ENCODE measurements at places on chromosomes 12 and 14. TPM values are rescaled to one million over a fixed set of nuclear protein-coding genes. Genes with fewer than 3 reads are reported as not detected.

NTN4 gene
- 17.6 TPM for total RNA-seq

SLC17A8 gene
- not detected for total RNA-seq

HOXC10 gene
- 7.5 TPM for total RNA-seq

- no peak for DNase-seq
Measured at GRCh38 chr12:23742574-23742973, 206.9 kb downstream of the SOX5 start.

DNA sequence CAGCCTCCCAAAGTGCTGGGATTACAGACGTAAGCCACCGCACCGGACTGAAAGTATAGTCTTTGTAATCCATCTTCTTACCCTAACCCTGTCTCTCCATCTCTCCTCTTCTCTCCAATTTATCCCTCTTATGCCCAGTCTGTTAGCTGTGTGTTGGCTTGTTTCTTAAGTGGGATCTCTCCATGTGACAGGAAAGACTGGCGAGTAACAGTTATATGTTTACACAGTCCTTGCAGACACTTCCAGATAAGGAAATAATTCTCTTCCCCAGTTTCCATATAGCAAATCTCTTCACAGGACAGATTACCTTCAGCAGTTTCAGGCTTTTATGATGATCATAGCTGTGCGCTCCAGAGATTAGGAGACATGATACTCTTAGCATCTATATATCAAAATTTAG lies 16.0 kb upstream of the DIP2B start:
- no peak for DNase-seq

DNA sequence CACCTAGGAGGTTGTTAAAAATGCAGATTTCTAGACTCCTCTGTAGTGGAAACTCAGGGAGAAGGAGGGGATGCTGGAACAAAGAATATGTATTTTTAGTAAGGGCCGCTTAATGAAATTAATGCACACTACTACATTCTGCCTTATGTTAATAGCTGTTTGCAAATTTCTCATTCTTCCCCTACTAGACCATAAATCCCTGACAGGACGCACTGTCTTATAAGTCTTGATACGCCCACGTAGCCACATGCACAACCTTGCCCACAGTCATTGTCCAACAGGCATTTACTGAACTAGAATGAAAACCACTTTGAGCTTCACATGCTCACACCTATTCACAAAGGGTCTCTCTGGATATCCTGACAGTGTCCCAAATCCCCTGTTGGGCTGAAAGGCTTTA lies 10.5 kb downstream of the KRT2 start:
- DNase-seq, result no peak

GRCh38 chr12:26688344-26688904 lies 144.6 kb downstream of the ITPR2 start:
- DNase-seq, result no peak

- DNase-seq, result peak; percentile 80
Measured at GRCh38 chr12:59736786-59737185, 141.0 kb downstream of the SLC16A7 start.

DNA sequence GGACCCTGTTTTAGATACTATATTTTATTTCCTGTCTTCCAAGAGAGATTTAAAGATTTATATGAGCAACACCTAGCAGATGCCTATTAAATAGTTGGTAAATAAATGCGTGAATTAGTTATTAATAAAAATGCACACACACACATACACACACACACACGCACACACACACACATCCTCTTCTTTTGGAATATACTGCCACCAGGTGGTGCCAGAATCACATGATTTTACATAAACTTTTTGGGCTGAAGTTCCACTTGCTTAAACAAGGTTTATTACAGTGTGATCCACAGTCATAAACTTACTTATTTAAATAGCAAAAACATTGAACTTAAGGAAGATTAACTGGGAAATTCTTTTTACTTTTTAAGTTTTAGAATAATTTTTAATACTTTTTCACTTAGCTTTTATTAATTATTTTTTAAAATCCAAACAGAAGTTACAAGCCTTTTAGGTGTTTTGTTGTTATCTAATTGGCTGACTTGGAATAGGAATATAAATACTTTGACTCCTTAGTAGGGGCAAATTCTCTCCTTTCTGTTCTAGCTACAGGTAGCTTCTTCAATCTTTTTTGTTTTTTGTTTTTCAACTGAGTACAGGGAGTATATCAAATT lies 17.5 kb downstream of the RAD51B start:
- peak; percentile 71 for DNase-seq

DNA sequence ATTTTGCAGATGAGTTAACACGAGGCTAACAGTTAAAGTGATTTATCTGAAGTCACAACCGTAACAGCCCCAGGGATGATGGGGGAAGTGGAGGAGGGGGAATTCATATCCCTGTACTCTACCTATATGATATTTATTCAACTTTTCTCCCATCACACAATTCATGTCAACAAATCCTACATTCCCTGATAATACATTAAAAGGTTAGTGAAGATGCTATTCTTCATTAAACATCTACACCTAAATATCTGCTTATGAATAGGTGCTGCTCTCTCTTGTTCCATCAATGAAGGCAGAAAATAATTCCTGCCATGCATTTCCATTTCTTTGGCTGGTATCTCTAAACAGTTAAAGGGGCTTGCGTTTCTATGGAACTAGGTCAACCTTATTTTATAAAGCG lies 6.8 kb downstream of the YBX3 start:
- DNase-seq, result no peak

- peak; percentile 72 for DNase-seq
Measured at GRCh38 chr14:69153873-69154270, 953 bp upstream of the DCAF5 start.

- DNase-seq, result no peak
Measured at GRCh38 chr12:59388694-59389093, 207.1 kb upstream of the SLC16A7 start.

All from LHCN-M2 (cell line).